Hippocampal formation (tissue), 2 donors: ENCODE measurements at places on chromosomes 16 and 17.

- peak; percentile 89 for DNase-seq
Observed at GRCh38 chr17:59381716-59382570, 50.5 kb downstream of the YPEL2 start.

- no peak for DNase-seq
Observed at GRCh38 chr16:22035153-22035552, 27.2 kb downstream of the MOSMO start.

DNA sequence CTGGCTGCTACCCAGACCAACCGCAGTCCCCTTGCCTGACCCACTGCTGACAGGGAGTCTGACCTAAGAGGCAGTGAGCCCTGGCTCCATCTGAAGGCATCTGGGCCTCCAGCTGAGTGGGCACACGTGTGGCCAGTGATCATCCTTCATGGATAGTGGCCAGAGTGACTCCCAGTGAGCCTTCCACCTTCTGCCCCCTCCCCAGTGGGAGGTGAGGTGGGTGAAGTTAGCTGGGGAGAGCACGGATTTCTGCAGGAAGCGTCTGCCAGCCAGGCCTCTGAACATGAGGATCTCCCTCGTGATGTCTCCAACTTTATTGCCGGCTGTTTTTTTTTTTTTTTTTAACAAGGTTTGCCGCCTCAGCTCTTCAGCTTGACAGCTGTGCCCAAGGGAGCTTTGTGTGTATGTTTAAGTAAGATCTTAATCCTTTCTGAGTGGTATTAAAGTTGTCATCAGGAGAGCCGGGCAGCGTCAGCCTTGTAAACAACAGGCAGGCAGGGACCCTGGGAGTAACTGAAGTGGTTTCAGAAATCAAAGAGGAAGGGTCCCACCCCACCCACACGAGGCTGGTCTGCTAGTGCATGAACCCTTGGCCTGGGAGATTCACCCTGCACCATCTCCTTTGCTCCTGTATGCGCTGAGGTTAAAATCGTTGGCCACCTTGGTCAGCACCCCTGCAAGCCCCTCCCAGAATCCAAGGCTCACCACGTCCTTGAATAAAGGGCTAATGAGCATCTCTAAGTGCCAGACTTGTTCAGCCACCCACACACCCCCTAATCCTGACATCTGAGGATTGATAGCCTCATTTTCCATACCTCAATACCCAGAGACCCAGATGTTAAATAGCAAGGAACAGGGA, 33.3 kb downstream of the RHBDL3 start:
- no peak for DNase-seq

DNA sequence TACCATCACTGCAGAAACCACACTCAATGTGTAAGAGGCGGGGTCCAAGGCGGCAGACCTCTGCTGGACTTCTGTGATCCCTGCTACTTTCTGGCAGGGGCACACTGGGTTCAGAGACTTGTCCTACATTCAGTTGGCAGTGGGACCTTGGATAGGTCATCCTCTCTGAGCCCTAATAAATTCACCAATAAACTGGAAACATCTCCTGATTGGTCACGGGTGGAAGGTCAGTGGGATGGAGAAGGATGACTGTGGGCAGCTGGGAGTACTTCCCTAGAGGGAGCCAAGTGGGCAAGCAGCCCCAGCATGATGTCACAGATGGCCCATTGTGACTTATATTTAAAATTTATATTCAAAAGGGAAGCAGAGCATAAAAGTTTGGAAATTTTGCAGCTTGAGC, 49.7 kb downstream of the RNF112 start:
- peak; percentile 38 for DNase-seq

- no peak for DNase-seq
Observed at GRCh38 chr16:74031551-74031950, 265.1 kb upstream of the PSMD7 start.

- DNase-seq, result no peak
Observed at GRCh38 chr16:17348826-17349225, 121.9 kb downstream of the XYLT1 start.

DNA sequence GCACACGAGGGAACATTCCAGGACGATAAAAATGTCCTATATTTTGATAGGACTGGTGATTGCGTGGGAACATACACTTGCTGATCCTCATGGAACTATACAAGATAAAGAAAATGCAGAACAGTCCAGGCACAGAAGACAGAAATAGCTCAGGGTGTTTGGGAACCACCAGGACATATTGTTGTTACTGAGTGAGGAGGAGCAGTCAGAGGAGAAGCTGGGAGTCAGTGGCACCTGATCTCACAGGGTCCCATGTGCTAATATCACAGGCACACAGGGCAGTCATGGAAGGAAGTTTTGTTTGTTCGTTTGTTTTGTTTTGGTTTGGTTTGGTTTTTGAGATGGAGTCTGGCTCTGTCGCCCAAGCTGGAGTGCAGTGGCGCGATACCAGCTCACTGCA, 5.7 kb downstream of the PLD2 start:
- DNase-seq, result no peak
